Kasumi-1 (cell line): ENCODE measurements at places on chromosomes 5 and 9.

GRCh38 chr5:138539791-138540190 is 3.2 kb downstream of the ETF1 start:
- no peak for DNase-seq

- DNase-seq: no peak
Measured at GRCh38 chr9:88363661-88364060, 24.6 kb upstream of the SPIN1 start.

GRCh38 chr5:1405121-1405520 is 40.1 kb downstream of the SLC6A3 start:
- DNase-seq: no peak

DNA sequence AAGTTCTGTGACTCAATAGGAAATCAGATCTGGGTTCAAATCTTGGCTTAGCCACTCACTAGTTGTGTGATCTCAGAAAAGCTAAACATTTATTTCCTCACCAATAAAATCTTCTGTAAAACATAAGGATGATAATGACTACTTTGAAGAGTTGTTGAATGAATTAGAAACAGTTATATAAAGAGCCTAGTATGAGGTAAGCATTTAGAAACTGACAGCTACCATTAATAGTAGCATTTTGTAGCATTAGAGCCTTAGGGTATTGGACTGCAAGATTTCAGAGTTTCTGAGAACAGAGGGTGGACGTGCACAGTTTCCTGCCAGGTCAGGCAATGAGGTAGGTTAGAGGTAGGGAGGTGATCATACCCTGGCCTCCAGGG is 293.2 kb downstream of the CWC27 start:
- no peak for DNase-seq

- no peak for DNase-seq
Measured at GRCh38 chr9:98021306-98022040, 35.1 kb upstream of the NANS start.

- no peak for DNase-seq
Measured at GRCh38 chr5:135054546-135054945, 20.5 kb upstream of the PITX1 start.

GRCh38 chr5:1113805-1114586 is 2.1 kb upstream of the SLC12A7 start:
- no peak for DNase-seq

- no peak for DNase-seq
Measured at GRCh38 chr9:95171001-95171400, 146.5 kb downstream of the FANCC start.

DNA sequence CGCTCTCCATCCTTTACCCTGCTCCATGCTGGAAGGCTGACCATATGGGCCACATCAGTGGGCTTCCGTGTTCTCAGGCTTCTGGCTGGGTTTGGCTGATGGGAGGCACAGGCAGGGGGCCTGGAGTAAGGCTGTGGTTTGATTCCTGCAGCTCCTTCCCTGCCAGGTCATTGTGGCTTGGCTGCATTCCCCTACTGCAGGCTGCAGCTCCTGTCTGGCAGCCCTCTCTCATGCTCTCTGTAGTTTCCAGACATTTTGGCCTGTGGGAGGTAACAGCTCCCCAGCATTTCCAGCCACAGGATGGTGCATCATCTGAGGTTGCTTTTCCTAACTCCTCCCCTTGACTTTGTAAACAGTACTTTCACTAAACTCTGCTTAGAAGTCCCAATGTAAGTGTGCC is 102.0 kb upstream of the PTPN3 start:
- no peak for DNase-seq

DNA sequence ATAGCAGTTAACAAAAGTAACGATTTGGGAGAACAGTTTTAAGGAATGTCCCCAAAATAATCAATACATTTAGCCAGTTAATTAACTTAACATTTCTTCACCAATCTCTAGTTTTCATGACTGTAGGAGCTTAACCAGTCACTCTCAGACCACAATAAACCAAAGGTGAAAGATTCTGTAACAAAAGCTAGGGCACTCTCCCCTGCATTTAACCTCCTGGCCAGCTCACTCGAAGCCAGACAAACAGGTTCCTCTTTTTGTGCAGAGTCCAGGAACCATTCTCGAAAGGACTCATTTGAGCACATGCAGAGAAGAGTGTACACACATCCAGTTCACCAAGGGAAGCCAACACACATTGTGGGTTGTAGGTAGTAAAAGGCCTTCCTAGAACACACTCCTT is 6.5 kb downstream of the IL7R start:
- peak; percentile 63 for DNase-seq

DNA sequence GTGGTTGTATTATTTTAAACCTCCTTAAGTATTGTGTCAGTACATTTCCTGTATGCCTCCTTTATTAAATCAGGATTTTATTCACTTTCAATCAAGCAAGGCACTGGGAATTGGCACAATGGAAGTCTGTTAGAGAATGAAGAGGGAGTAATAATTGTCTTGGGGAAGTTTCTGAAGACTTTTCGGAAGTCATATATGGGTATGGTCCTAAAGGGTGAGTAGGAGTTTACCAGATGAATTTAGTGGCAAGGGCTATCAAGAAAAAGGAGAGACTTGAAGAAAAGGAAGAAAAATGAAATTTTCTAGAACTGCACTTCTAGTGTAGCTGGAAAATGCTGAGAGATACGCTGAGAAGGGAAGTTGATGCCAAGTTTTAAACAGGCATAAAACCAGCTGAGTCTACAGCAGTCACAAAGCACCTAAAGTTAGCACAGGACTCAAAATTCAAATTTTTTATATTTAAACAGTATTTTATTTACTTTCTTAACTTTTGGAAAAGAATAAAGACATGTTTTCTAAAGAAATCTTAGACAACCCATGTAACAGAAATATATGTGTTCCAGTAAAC is 184.9 kb downstream of the SMC2 start:
- DNase-seq: no peak

- DNase-seq: peak; percentile 30
Measured at GRCh38 chr9:86354818-86355309, 654 bp upstream of the TUT7 start.

DNA sequence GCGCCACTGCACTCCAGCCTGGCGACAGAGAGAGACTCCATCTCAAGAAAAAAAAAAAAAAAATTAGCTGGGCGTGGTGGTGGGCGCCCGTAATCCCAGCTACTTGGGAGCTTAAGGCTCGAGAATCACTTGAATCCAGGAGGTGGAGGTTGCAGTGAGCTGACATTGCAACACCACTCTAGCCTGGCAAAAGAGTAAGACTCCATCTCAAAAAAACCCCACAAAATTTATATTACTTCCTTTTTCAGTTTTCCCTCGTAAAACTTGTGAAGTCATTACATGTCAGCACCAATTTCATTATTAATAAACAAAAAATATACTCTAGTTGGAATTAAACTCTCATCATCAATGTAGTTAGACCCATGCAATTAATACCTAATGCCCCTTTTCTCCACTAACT is 43.9 kb downstream of the SHLD3 start:
- DNase-seq: no peak

DNA sequence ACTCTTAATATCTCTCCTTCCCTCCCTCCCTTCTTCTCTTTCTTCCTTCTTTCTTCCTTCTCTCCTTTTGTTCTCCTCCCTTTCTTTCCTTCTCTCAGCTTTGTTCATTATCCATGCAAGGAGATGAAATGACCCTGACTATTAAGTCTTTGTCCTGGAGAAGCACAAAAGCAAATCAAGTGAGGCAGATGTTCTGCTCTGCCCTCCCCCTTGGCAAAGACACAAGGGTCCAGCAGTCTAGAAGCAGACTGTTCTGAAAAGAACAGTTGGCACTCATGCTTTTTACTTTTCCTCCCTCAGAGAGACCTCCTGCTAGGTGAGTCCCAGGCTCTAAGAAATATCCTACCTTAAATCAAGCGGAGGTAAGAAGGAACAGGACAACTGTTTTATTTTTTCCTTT is 1067.6 kb upstream of the DMAC1 start:
- no peak for DNase-seq

GRCh38 chr5:142821733-142822487 is 51.7 kb downstream of the ARHGAP26 start:
- DNase-seq: peak; percentile 83

DNA sequence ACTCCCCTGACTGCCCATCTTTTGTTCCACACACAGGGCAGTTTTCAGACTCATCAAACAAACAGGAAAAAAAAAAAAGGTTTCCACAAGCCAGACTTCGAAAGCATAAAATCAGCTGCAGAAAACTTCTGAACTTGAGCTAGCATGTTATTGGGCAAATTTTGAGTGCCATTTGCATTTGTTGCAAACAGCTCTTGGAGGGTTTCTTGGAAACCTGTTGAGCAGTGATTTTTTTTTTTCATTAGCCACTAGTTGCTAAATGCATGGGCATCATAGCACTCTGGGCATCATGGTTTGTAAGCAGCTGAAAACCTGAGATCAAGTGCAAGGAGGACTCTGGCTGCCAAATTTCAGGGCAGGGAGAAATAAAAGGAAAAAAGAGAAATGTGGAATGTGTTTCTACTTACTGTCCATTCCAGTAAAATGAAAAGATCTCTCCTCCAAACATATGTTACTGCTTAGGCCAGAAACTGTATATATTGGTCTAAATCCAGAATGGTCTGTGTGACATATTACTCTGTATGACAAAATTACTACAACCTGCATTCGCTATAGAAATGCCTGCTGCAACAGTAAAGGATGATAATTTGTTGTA is 85.2 kb upstream of the SMIM23 start:
- no peak for DNase-seq

DNA sequence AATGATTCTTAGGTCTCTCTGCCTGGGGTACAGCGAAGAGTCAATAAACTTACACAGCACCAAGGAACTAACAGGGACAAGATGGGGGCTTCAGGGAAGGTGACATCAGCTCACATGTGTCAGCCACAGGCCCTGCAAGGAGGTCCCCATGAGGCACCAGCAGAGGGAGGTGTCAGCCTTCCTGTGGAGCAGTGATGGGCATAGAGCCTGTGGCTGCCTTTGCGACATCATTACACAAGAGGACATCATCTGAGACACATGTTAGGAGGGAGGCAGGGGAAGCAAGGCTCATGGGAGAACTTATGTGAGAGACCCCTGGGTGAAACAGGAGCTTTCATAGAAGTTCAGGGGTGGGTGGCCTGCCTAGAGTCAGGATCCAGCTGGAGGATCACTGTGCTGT is 389.6 kb downstream of the SEMA5A start:
- peak; percentile 41 for DNase-seq

- no peak for DNase-seq
Measured at GRCh38 chr5:95035891-95036685, 248.8 kb downstream of the MCTP1 start.

GRCh38 chr9:10773136-10773535 is 160.3 kb upstream of the PTPRD start:
- no peak for DNase-seq

DNA sequence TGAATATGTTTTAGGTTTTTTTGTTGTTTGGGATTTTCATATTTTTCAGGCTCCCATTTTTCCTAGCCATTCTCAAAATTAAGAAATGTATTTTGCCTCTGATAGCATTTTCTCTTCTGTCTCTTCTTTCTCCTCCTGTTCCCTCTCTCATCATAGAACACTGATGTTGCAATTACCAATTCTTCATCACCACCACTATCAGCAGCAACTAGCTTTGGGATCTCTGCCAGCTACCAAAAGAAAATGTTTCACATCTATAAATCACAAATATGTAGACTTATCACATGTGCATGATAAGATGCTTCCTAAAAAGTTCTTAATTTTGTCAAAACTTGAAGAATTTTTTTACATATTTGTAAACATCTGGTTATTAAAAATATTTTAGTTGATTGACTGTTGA is 887.1 kb downstream of the MAT2B start:
- no peak for DNase-seq

DNA sequence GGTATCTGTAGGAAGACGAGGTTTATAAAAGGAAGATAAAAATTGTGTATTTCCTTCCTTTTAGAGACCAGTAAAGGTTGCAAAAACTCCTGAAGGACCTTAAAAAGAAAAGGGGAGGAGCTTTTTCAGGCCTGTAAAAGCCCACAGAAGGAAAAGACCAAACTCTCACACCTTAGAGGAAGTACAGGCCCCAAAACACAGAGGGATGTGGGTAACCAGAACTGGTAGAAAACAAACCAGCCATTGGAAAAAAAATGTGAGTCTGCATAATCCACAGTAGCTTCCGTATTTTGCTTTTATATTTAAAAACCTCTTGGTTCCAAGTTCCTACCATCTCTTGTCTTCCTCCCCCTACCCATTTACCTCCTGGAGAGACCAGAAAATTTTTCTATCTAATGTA is 8.5 kb downstream of the GIN1 start:
- peak; percentile 91 for DNase-seq

DNA sequence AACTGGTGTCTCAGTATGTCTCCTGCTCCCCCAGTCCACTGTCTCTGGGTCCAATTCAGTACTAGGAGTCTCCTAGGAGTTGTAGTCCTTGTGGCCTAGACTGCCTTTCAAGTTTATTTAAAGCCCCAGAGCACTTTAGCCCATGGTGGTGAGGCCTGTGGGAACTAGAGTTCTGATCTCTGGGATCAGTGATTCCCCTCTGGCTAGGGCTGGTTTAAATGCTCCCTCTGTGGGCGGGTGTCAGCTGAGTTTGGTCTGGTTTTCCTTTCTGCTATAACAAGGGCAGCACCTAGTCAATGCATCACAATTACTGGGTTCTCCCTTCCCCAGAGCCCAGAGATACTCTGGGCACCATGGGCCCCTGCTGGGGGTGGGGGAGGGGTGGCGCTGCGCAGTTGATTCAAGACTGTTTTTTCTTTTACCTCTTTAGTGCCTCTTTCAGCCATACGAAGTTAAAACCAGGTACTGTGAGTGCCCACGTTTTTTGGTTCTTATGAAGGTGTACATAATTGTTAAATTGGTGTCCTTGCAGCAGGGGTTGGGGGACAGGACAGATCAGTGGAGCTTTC is 9.3 kb upstream of the SLC36A3 start:
- no peak for DNase-seq

- DNase-seq: no peak
Measured at GRCh38 chr5:172183881-172184280, 4.1 kb downstream of the STK10 start.

- no peak for DNase-seq
Measured at GRCh38 chr9:4207881-4208615, 91.8 kb downstream of the GLIS3 start.

GRCh38 chr9:97802276-97802675 is 50.8 kb upstream of the FOXE1 start:
- DNase-seq: no peak

DNA sequence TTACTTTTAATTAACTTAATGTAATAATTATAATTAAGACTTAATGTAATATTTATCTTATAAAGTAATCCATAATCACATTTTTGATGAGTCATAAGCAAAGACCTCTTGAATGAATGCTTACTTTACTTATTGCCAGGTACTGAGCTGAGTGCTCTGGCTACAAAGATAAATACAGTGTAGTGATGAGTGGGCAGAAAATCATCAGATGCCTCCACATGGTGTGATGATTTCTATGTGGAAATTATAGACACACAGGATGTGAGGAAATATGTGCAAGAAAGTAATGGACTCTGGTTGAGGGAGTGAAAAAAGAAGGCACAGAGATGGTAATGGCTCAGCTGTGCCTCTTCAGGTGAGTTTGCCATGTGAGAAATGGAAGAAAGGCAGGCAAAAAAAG is 422.6 kb upstream of the CD180 start:
- DNase-seq: no peak
